Lower leg skin (tissue), 4 donors: ENCODE measurements at places on chromosomes 7 and 10. TPM values are rescaled to one million over a fixed set of nuclear protein-coding genes. Genes with fewer than 3 reads are reported as not detected.
A peak's percentile ranks its signal among the peaks of the same experiment; 100 is the strongest.

The HMX2 gene
- not detected for total RNA-seq

The WEE2 gene
- total RNA-seq, result not detected

The CHCHD3 gene
- 27.9 TPM for total RNA-seq

The NOC3L gene
- 8.7 TPM for total RNA-seq

The VPS37D gene
- total RNA-seq, result 2.7 TPM

The DENND2A gene
- total RNA-seq, result 0.97 TPM

The PHYHIPL gene
- 0.29 TPM for total RNA-seq

The FAM200A gene
- total RNA-seq, result 8.8 TPM

- DNase-seq, result peak; percentile 53
Observed at GRCh38 chr10:47058032-47058702, 146.9 kb downstream of the PTPN20 start.

DNA sequence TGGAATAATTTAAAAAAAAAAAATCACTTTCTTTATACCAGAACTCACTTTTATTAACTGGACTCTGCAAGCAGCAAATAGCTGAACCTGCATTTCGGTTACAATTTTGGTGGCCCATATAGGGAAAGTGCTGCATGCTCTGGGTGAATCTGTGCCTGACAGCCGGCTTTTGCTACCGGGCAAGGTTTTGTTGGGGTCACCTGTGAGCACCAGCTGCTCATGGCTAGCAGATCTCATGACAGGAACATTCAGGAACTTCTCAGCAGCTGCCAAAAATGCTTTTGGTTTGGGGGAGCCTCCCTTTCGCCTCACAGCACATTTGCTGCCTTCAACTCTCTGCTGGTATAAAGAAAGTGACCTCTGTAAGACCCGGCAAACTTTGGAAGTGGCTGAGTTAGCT, 13.2 kb upstream of the CREB3L2 start:
- no peak for DNase-seq

GRCh38 chr10:43220657-43221418, 46.0 kb downstream of the RASGEF1A start:
- DNase-seq, result peak; percentile 71

- DNase-seq, result peak; percentile 88
Observed at GRCh38 chr10:329361-330099, 194.3 kb downstream of the ZMYND11 start.

GRCh38 chr10:7206412-7207100, 204.3 kb downstream of the SFMBT2 start:
- DNase-seq, result no peak

DNA sequence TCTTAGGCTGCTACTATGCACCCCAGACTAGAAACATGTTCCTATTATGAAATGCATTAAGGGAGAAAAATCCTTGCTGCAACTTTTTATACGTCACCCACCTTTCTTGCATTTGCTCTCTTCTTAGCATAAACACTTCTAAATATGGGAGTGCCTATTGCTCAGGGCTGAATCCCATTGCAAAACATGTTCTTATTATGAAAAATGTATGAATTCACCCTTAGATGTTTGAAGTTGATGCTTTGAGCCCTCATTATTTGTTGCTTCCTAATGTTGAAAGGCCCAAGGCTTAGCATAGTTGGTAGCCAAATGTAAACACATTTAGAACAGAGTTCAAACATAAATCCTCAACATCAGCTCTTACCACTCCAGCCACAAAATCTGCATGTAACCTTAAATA, 52.8 kb downstream of the BMPER start:
- DNase-seq, result no peak

DNA sequence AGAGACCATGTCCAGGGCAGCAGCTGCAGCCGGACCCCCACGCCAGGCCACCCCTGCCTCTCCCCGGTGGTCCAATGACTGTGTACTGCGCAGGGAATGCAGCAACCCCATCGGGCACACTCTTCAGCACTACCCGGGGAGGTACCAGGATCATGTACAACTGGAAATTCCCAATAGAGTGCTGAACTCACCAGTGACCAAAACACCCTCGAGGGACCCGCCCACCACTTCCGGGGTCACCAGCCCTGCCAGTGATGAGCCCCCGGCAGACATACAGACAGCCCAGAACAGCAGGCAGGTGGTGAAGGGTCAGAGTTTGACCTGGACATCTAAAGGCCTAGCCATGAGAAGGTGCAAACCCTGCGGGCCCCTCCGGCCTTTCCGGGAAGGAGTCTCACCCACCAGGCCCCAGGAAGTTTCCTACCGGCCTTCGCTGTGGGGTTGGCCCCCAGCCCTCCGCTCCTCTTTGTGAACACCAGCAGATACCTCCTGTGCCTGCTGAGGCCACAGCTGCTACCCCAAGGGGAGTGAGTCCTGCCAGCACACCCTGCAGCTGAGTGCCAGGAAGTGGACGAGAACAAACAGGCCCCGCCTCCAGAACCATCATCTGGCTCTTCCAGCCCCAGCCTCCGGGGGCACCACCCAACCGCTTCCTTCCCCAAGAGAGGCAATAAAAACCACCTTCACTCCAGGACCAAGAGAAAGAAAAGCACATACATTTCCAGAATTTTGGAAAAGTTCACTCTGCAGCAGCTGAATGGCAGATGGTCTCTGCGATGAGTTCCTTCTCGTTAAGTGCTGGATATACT, 5.0 kb upstream of the ANKRD61 start:
- DNase-seq, result peak; percentile 56

DNA sequence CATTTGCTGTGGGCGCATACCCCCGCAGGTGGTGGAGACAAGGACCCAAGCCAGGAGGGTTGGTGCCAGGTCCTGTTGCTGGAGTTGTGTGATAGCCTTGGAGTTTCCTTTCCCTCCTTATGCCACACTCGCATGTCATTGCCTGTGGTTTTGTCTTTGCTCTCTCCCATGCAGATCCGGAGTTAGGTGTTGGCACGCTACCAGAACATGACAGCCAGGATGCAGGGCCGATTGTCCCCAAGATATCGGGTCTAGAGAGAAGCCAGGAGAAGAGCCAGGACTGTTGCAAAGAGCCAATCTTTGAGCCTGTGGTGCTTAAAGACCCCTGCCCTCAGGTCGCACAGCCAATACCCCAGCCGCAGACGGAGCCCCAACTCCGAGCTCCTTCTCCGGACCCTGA, 369.2 kb upstream of the GALNT17 start:
- DNase-seq, result no peak

DNA sequence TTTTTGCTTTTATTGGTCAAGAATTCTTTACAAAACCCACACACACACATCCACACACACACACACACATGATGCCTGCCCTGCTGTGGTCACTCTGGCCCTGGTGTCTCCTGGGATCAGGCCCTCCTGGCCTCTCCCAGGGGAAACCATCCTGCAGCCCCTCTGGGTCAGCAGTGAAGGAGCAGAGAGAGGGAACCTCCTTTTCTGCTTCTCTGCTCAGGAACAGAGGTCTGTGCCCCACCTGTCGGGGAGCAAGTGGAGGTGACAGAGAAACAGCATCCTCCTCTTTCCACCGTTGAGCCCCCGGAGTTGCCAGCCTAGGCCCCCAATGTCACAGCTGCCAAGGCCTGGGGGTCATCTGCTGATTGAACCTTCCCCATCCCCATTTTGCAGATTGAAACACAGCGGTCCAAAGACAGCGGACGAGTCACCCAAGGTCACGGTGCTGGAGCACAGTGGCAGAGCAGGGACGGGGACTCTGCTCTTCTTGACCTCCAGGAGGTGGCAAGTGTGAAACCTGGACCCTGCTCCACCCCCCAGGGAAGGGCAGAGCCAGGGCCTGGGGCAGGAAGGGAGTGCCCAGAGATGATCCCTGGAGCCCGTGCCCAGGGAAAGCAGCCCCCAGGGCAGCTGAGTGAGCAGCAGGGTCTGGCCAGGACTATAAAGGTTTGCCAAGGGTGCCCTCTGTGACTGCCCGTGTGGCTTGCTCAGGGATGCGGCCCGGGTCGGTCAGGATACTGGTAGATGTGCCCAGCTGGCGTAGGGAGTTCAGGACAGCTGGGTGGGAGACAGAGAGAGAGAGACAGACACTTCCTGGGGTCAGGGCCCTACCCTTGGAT, 15.0 kb upstream of the TBL2 start:
- no peak for DNase-seq

DNA sequence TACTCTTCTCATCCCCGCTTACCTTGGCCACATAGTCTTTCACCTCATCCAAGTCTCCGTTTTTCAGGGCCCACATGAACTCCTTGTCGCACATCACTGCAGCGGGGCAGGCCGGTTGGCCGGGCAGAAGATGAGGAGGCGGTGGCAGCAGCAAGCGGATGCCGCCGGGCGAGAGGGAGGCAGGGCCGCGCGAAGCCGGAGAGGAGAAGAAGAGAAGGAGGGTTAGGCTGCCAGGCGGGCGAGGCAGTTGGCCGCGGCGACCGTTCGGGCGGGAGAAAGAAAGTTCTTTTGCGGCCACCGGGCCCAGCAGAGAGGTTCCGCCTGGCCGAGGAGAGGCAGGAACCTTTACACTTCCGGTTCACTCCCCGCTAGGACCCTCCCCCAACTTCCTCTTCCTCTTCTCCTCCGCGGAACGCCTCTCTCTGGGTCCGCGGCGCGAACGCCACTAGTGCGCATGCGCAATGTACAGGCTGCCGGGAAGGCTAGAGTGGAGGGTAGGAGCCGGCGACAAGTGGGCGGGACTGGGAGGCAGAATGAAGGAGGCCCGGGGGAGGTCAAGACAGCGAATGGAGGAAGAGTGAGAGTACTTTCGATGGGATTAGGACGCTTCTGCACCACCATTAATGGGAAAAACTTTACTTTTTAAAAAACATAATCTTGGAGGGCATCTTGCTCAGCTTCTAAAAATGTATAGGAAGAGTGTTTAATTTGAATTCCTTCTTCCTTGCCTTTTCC, at the start of gene MTPN:
Gene MTPN, minus strand, starts transcription at position 353 of the 735 bp plus-strand sequence. Its CDS starts 259 bp downstream, at position 94.
- peak; percentile 99 for DNase-seq

- no peak for DNase-seq
Observed at GRCh38 chr10:7421526-7421925, 10.7 kb upstream of the SFMBT2 start.

DNA sequence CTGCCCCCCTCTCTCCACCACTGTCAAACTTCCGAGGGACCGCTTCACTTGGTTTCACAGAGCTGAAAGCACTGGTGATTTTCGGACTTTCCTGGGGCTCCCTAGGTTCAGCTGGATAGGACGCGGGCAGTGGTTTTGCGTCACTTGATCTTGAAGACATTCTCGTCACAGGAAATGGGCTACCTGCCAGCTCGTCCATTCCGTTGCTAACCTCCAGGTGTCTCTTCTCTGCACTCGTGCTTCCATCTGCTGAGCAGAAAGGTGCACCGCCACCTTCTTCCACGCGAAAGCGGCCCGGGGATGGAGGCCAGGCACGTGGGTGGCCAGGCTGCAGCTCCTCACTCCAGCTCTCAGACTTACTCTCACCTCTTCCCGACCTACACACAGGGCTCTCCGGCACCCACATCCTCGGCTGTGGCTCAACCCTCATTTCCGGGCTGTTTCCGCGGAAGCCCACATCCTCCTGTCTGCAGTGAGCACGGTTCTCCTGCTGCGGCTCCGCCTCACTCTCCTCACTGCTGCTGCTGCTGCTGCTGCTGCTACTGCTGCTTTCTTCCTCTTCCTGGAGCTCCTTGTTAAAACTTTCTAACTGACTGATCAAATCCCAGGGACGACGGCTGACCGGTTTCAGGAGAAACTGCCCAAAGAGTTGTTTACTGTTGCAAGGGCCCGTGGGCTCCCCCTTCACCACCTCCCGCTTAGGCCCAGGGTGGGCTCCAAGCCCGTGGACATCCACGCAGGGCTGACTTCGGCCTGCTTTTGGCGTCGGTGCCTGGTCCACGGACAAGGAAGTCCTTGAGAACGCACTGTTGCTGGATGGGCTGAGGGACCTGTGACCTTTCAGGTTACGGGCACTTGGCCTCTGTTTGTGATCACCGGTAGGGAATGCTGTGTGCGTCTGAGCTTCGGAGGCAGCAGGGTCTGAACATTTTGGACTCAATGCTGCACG, 32.1 kb downstream of the JCAD start:
- DNase-seq, result no peak

DNA sequence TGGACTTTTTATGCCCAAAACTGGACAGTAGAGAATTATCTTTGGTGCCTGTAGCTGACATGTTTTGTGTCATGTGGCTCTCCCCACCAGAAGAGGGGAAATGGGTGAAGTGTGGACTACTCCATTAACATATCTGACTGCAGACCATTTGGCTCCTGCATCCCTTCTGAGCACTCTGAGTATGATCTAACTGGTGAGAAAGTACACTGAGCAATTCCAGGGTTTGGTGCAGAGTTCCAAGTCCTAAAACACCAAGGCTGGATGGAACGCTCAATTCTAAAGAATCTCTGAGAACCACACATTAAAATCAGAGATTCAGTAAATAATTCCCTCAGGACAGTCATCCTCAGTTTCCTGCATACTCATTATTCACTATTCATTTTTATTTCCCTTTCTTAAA, 22.8 kb upstream of the OSBPL3 start:
- no peak for DNase-seq

- no peak for DNase-seq
Observed at GRCh38 chr7:133121175-133121844, 39.4 kb upstream of the CHCHD3 start.
